ENCODE measurements at places on chromosomes 7 and 10. TPM values are rescaled to one million over a fixed set of nuclear protein-coding genes. Genes with fewer than 3 reads are reported as not detected.

DNA sequence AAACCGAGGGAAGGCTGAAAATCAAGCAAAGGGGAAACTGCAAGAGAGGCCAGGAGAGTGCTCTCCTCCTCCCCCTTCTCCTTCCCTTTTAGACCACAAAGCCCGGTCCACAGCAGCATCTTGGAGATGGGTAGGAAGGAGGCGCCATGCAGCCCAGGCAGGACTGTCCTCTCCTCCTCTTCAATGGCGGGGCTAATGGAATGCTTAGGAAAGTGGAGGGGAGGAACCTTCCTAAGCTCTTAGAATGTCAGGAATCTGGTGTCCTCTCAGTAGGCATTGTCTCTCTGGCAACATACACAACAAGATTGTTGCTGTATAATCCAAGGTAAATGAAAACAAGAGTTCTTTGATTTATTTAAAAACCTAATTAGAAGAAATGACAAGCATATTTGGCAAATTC lies 185.1 kb downstream of the DGKI start:
- no peak for DNase-seq

DNA sequence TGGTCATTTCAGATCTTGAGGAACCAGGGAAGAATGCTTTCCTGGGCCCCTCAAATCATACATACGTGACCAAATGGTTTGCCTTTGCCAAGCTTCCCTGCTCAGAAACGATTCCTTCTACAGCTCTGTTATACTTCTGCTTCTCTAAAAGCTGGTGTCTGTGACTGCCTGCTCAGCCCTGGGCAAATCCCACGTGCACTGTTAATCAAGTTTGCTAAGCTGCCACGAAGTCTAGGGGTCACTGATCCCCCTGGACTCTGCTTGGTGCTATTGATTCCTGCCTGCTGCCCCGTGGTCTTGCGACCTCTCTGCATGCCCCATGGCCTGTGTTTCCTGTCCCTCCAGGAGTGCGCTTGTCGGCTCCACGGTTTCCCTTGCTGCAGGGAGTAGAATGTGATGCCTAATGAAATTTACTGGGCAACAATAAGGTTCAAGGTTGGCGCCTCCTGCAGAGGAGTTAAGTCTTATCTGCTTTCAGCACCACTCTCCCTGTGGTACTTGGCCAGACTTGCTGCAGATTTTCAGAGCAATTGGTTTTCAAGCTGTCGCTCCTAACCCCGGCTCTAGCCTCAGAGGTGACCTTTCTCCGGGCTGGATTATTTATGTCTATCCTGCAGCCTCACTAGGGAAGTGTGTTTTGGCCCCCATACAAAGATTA lies 201.6 kb upstream of the FZD8 start:
- no peak for DNase-seq

The PPP1R3A gene
- total RNA-seq = not detected

DNA sequence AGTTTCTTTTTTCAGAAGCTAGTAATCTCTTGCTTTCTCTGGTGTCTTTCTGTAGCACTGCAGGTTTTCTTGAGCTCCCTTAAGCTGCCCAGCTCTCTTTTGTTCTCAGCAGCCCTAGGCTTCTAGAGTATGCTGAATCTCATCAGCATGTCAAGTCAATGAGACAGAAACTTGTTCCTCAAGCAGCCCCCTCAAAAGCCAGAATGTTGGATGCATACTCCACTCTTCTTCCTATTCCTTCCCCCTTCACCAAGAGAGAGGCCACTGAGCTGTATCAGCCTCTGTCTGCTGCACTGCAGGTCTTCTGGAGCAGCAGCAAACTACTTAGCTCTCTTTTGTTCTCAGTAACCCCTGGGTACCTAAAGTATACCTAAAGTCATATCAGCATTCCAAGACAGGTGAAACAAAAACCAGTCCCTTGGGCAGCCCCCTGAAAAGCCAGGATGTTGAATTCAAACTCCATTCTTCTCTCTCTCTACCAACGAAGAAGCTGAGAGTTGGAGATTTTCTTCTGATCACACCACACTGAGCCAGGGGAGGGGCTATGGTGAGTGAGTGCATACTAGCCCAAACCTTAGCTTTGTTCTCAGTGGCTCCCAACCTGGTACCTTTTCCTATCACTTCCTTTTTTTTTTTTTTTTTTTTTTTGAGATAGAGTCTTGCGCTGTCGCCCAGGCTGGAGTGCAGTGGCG lies 73.3 kb upstream of the WAC start:
- DNase-seq = no peak

GRCh38 chr10:2262333-2262732 lies 525.0 kb upstream of the ADARB2 start:
- DNase-seq = no peak

- DNase-seq = no peak
Observed at GRCh38 chr7:11171569-11172192, 198.0 kb downstream of the PHF14 start.

DNA sequence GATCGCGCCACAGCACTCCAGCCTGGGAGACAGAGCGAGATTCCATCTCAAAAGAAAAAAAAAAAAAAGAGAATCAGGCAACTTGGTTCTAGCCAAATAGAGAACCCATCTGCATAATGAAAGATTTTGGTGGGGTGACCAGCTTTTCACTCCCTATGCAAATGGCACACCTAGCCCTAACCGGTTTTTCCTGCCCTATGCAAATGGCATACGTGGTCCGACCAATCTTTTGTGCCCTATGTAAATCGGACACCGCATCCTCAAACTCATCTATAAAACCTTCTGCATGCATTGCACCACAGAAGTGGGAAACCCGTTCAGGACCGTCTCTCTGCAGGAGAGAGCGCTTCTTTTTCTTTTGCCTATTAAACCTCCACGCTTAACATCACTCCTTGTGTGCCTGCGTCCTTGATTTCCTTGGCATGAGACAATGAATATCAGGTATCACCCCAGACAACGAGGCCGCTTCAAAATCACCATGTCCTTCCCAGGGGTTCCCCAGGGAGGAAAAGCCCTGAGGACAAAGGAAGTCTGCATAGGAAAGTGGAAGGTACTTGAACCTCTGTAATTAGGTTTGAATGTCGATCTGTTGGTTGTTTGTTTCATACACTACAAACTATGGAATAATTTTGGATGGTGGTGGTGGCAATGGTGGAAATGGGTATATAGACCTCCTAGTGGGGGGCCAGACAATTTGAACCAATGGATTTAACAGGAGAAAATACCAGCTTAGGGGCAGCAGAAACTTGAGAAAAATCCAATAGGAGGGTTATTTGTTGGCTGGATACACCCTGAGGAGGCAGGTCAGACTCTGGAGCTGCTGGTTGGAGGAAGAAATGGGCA lies 396.2 kb downstream of the TYW1 start:
- DNase-seq = no peak

The PLAC9 gene
- total RNA-seq = 12.4 TPM

DNA sequence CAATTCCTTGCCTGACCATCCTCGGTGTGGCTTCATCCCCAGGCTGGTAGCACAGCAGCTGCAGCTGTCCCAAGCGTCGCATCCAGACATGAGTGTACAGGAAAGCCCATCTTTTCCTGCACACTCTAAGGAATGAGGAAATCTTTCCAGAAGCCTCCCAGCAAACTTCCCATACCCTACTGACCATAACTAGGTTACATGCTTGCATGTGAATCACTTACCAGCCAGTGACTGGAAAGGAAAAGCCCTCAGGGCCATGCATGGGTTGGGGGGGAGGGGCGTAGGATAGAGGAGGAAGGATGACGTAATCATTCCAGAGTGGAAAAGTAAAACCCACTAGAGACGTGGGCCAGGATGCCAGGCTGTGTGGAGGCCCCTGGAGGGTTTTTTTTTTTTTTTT lies 18.9 kb upstream of the ZNF212 start:
- no peak for DNase-seq

- no peak for DNase-seq
Observed at GRCh38 chr10:102211615-102212299, 14.3 kb upstream of the ELOVL3 start.

DNA sequence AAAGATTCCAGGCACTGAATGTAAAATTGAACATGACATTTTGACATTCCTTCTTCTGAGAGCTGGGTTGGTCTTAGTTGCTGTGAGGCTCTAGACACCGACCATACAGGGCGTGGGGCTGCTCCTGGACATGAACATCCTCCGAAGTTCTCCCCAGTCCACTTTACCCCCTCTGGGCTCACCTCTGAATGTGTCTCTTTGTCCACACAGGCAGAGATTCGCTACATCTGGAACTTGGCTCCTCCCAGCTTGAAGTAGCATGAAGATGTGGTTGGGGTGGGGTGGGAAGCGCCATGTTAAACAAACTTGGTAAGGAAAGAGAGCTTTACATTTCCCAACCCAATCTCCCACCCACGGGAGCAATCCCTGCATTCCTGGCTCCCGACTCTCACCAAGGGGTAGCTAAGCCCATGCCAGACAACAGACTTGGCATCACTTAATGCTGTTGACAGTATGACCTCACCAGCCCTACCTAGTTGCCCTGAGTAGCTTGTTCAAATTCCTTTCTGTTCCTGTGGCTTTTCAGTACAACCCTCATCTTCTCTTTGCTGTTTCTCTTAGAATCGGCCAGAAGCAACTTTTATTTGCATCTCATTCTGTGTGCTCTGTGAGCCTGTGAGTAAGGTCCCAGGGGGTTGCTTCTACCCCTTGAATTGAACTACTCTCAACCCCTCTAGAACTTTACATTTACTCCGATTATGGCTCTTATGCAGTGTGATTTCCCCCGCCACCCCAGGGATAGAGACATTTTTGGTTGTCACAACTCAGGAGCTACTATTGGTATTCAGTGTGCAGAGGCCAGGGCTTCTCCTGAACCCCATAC lies 211.4 kb downstream of the SEC23IP start:
- DNase-seq = no peak

DNA sequence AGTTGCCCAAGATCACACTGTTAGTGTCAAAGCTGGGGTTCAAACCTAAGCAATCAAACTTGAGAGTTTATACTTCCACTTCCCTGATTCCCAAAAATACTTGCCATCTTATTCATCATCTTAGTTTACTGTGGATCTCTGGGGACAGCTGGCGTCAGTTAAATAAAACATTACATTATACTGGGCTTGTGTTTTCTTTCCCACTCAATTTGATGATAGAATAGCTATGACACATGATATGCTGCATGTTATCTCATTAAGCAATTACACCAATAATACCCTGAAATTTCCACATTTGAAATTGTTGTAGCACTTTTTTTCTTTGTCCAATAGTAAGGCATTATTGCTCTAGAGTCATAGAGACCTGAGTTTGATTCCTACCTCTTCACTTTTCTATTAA lies 62.9 kb upstream of the MXI1 start:
- no peak for DNase-seq

The CTBP2 gene
- 53.6 TPM for total RNA-seq

The SPDYE1 gene
- total RNA-seq = not detected

- no peak for DNase-seq
Observed at GRCh38 chr10:12198156-12198555, 2.2 kb downstream of the CDC123 start.

- no peak for DNase-seq
Observed at GRCh38 chr7:150311711-150312110, 11.4 kb upstream of the LRRC61 start.

- peak; percentile 92 for DNase-seq
Observed at GRCh38 chr10:103685880-103686669, 169.3 kb downstream of the SH3PXD2A start.

The ACADSB gene
- total RNA-seq = 14.2 TPM

The PKD2L1 gene
- not detected for total RNA-seq

The TSPAN12 gene
- 68.3 TPM for total RNA-seq

DNA sequence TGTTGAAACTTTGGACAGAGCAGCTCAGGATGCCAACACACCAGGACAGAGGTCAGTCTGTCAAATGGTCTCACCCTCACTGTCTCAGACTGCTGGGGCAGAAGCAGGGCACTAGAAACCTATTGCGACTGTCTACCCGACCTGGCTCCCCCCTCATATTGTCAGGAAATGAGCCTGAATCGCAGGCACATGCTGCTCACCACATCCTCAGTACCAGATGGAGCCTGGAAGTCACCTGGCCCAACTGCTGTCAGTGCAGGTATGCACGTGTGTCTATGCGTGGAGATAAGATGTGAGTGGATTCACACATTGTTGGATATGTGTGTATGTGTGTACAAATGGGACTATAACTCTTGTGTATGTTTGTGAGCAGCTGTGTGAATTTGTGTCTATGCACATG lies 3.2 kb upstream of the CDHR1 start:
- DNase-seq = peak; percentile 53

DNA sequence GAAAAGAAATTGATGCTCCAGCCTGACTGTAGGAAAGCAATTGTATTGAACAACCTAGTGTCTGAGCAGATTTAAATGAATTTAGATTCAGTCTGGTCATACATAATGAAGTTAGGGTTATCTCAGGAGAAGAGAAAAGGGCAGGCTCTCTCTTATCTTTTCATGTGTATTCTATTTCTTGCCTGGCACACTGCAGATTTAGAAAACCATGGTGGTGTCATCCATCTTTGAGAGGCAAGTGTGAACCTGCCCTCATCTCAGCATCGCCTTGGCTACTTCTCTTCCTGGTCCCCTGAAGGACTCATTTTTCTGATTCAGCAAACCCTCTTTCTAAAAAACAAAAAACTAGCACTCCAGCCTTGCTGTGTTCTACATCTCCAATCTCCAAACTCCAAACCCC lies 137.7 kb downstream of the LRRC4 start:
- DNase-seq = no peak

DNA sequence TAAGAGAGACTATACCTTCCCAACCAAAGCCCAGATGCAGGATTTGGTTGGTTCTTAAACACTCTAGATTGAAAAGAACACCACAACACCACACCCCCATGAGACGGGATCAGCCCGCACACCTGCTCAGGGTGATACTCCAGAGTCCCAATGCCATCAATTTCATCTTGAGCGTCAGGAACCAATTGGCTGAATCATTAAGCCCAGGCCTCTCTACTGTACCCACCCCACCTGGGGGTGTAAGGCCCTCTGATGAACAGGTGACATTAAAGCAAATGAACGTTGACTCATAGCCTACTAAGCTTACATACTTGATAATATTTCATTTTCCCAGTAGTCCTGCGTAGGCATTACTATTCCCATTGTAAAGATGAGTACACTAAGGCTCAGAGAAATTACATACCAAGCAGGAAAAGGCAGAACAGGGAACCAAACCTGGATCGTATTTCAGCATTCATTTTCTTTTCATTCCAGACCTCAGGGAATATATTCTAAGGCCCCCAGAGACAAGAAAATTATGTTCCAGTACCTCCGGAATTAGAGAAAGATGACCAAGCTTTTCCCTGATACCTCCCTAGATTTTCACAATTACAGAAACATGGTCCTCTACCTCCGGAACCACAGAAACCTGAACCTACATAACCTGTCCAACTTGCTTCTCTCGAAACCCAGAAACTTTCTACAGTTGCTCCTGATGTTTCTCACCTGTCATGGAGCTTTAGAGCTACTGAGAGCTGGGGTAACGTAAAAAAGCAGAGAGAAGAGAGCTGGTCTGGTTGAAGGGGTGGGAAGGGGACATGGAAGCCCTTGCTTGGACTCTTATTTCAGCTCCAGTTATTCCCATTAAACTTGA lies 43.1 kb upstream of the KDM7A start:
- no peak for DNase-seq

DNA sequence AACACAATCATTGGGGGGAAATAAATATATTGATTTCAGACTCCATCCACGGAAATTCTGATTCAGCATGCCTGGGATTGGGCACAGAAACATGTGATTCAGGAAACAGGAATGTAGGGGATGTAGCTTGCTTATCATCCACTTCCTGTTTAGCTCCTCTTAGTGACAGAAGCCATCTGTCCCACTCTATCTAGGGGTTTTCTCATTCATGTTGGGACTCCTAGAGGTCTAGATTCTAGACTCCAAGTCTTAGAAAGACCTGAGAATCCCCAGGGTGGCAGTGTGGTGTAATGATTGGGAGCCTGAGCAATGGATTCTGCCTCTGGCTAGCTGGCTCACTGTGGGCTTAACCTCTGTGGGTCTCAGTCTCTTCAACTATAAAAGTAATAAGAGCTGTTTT lies 67.9 kb downstream of the CDK1 start:
- no peak for DNase-seq

GRCh38 chr10:17655567-17656146 lies 11.7 kb downstream of the STAM start:
- no peak for DNase-seq

All from Peyer's patch (tissue), 4 donors.